ENCODE measurements at places on chromosomes 1 and 21.

DNA sequence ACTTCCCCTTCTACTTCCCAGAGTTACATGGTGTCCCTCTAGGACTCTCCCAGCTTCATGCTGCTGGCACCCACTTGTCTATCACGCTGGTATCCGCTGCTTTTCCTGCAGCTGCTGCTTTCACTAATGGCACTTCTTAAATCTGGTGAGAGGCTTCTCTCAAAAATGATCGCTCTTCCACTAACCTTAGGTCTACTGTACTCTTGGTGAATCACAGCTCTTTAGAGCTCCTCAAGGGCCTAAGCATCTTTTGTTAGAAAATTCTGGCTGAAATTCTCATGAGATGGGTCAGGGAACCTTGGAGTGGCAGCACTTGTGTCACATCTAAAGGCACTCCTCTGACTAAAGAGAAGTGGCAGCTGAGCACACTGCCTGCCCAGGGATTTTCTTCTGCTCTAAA, 32.1 kb downstream of the ZMYND12 start:
- no peak for DNase-seq

GRCh38 chr21:38343691-38344090, 86.9 kb downstream of the KCNJ15 start:
- DNase-seq: no peak

- no peak for DNase-seq
Measured at GRCh38 chr1:215631040-215631439, 63.9 kb downstream of the KCTD3 start.

GRCh38 chr1:145868232-145868631, 9.4 kb upstream of the PIAS3 start:
- DNase-seq: no peak

- DNase-seq: no peak
Measured at GRCh38 chr1:44073528-44073927, 42.3 kb upstream of the SLC6A9 start.

DNA sequence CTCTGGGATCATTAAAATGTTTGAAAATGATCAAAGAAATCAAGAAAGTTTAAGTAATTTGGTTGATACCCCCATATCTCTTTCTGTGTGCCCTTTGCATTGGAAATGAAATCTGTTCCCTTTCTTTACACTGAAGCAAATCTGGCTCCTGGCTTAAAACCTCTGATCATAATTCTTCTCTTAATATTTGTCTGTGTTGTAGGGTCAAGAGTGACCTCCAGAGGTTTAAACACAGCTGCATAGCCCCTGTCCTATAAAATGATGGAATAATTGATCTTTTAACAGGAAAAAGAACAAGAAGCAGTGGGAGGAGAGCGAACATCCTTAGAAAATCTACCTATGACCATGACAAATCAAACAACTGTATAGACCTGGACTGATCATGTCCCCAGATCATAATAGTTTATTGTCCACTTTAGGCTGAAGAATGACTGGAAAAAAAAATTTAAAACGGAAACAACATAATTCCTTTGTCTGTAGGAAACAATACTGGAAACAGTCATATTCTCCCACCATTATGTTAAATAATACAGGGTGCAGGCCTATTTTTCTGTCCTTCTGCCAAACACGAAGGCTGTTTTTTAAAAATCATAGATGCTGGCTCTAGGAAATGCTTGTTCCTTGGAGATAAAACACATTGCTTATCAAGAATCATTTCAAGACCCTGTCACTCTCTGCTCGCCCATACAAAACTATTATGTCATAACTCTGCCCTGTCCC, 184.3 kb downstream of the NEGR1 start:
- no peak for DNase-seq

DNA sequence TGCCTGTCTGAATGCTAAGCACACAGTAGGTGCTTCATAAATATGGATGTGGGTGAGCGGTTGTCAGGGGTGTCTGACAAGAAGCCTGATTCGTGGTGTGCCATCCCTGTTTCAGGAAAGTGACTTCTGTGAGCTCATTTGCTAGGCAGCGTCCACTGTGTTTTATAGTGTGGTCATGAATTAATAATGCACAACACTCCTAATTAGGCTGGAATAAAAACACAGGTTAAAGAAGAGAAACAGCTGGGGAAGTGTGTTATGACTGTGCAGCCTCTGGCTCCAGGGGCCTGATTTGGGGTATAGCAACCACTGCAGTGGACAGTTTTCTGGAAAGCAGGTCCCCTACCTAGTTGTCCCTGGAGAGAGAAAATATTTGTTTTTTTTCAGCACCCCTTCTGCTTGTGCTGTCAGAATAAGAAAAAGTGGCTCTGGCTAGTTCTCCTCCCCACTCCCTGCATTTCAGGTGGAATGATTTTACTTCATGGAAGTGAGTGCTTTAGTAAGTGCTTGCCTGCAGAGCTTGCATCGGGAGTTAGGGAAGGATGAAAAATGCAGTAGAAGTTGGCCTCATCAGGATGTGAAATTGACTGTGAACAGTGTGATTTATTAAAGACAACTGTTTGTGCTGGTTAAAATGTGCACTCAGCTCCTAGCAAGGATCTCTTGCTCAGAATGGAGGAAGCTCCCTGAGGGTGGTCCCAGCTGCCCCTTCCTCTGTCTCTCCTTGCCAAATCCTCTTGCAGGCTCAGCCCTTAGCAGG, 333.8 kb downstream of the HHAT start:
- DNase-seq: no peak
